ENCODE measurements at places on chromosomes 5 and 9.
A peak's percentile ranks its signal among the peaks of the same experiment; 100 is the strongest.

- no peak for DNase-seq
Observed at GRCh38 chr5:127804886-127805426, 101.8 kb downstream of the CCDC192 start.

DNA sequence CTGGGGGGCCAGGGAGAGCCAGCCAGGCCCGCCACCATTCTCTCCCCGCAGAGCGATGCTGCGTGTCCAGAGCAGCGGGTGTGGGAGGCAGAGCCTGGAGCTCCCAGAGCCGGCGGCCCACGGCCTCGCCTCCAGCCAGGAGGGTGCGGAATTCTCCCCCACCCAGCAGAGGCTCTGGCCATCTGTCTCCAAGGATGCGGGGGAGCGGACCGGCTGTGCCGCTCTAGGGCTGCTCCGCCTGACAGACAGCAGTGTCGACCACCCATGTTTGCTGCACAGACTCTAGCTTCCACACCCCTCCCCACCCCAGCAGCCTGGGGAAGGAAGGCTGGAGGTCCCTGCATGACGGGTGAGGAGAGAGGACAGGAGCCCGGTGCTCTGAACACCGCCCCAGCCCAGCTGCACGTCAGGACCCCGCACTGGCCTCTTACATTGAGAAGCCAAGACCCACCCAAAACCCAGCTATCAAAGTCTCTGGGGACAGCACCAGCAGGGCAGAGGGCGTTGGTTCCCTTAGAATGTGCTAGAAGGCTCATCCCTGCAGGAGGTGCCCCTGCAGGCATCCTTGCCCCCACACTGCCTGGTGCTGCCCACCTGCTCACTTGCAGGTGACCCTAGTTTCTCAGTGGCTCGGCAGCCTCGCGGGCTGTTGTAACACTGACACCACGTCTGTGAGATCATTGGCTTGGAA lies 29.7 kb upstream of the FCN1 start:
- no peak for DNase-seq

DNA sequence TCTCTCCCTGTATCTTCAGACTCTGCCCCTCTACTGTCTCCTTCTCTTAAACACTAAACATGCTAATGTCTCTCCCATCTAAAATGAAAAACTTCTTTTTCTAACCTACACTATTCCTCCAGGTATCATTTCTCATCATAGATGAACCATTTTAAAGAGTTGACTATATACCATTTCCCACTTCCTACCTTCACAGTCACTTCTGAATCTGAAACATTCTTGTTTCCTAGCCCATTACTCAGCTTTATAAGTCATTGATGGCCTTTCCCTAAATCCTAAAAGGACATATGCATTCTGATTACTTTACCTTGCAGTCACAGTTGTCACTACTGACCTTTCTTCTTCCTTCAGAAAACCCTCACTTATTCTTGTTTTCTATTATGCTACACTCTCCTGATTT lies 118.2 kb downstream of the SSBP2 start:
- no peak for DNase-seq

DNA sequence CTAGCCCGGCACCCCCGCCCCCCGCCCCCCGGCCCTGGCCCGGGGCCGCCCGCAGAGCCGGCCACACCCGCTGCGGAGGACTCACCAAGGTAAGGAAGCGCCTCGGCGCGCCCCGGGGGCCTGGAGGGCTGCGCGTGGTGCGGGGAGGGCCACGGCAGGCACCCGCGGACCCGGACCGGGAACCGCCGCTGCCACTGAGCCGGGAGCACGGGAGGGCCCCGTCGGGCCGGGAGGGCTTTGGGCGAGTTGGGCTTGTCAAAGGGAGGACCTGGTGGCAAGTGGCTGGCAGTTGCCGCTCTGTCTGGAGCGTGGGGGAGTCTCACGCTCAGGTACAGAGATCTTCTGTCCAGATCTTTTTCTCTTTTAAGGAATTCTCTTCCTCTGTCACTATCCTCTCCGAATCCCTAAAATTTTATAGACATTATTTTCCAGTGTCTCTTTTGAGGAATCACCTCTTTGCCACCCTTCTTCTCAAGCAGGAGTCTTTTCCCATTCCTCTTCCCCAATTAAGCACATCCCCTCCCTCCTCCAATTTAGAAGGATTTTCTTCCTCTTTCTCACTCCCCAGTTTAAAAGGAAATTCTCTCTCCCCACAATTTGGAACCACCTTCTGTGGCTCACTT lies 11.3 kb upstream of the LHX2 start:
- no peak for DNase-seq

- no peak for DNase-seq
Observed at GRCh38 chr5:61275841-61276240, 56.2 kb upstream of the ZSWIM6 start.

GRCh38 chr5:149683964-149684363 lies 46.1 kb upstream of the PPARGC1B start:
- DNase-seq: no peak

GRCh38 chr5:16540421-16540820 lies 74.8 kb upstream of the ZNF622 start:
- no peak for DNase-seq

DNA sequence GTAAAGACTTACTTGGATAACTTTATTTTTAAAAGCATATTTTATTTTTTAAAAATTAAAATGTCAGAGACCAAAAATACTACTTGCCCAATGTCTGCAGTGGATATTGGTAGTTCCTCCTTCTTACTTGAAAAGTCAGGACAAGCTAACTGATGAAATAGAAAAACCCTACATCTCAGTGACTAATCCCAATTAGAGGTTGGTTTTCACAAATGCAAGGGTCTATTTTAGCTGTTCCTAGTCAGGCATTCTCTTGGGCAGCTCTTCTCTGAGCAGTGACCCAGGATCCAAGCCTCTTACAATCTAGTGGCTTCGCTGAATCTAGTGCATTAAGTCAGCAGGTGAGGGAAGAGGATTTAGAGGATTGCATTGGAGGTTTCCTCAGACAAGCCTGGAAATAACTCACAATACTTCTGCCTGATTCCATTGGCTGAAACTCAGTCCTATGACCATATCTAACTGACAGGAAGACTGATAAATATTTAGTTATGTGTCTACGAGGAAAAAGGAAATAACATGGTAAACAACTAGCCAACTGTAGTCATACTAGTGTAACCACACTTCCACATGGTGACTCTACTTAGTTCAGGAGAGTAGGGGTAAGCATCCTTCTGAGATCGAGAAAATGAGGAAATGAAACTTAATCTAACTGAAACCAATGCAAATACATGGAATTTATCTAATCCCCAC lies 34.2 kb upstream of the MIER3 start:
- no peak for DNase-seq

DNA sequence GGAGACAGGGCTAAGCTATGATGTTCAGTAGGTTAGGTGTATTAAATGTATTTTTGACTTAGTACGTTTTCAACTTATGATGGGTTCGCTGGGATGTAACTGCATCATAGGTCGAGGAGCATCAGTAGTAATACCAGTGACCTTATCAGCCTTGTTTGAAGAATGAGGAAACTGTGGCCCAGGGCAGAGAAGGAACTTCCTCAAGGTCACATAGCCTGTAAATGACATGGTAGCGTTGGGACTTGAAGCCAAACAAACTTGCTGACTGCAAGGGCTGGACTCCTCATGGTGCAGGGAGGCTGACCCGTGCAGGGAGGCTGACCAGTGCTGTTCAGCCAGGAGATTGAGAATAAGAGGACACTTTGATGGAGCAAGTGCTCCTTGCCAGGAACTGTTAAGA lies 21.3 kb upstream of the PTPN3 start:
- DNase-seq: no peak

- no peak for DNase-seq
Observed at GRCh38 chr9:89352874-89353649, 34.8 kb downstream of the SECISBP2 start.

DNA sequence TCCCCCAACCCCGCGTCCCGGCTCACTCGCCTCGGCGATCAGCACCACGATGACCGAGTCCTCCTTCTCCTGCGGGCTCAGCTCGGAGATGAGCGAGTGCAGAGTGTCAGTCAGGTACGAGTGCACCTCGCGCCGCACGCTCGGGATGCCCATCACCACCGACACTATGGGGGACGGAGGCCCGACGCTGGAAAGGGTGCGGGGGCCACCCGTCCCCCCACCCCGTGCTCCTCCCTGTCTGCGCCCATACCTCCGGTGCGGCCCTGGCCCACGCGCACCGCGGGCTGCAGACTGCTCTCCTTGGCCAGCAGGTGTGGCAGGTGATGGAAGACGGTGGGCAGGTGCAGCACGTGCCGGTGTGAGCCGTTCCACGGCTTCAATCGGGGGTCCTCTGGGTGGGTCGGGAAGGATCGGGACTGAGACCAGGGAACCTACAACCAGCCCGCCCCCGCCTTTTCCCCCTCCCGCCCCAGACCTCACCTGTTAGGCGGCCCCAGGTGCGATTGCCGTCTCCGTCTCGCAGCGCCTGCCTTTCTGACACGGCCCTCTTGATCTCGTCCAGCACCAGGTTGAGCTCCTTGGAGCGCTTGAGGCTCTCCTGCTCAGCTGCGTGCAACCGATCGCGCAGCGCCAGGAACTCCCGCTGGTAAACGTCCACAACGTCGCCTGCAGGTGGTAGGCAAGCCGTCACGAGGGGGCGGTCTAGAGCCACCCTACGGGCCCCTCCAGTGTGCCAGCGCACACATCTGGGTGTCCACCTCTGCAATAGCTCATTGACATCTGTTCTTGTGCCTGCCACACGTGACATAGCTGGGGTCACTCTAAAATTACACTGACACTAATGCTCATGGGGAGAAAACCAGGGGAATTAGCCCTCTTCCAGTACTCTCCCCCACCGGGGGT lies 5.1 kb downstream of the MGAT4B start:
- DNase-seq: peak; percentile 79

DNA sequence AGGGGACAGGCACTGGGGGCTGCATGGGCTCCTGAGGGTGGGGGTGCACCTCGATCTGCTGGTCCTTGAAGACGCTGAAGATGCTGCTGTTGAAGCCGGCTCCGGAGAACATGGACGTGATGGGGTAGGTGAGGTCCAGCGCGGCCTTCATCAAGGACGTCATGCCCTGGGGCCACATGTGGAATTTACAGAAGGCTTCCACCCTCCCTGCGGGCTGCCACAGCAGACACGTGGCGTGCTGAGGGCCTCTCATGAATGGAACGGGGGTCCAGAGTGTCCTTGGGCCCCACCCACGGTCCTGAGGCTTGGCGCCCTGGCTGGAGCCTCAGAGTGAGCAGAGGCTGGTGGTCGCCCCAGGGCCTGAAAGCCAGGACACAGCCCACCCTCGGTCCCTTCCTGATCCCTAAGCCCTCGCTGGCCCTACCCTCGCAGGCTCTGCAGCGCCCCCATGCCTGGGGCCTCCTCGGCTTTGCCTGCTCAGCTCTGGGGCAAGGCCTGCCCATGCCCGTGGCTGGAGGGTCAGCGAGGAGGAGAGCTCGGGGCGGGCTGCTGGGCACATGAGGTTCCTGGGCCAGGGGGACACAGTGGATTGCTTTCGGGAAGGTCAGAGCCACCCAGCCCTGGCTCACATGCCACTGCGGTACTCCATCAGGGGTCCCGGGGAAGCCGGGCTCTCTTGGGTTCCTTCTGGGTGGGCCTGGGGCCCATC lies 5.3 kb upstream of the NSMF start:
- no peak for DNase-seq
